ENCODE measurements at places on chromosomes 12 and 14. TPM values are rescaled to one million over a fixed set of nuclear protein-coding genes. Genes with fewer than 3 reads are reported as not detected.

TEX52 gene
- total RNA-seq, result not detected

CLEC4C gene
- total RNA-seq, result not detected

CD4 gene
- not detected for total RNA-seq

SLC6A12 gene
- total RNA-seq, result not detected

RPGRIP1 gene
- total RNA-seq, result not detected

PTPRO gene
- total RNA-seq, result 0.15 TPM

FAM90A1 gene
- not detected for total RNA-seq

HOXC4 gene
- total RNA-seq, result 4.7 TPM

GPRC5A gene
- 18.0 TPM for total RNA-seq

GRIP1 gene
- total RNA-seq, result 8.2 TPM

APOF gene
- not detected for total RNA-seq

GLI1 gene
- total RNA-seq, result 174 TPM

C1QL4 gene
- total RNA-seq, result 1.7 TPM

CRIP1 gene
- total RNA-seq, result not detected
